ENCODE measurements at places on chromosomes 6 and 20. TPM values are rescaled to one million over a fixed set of nuclear protein-coding genes. Genes with fewer than 3 reads are reported as not detected.

Gene FRMD1
- total RNA-seq, result not detected

Gene NOTCH4
- total RNA-seq, result 13.6 TPM

Gene TNNC2
- total RNA-seq, result 3.7 TPM

GRCh38 chr6:34468378-34468892 lies 2.6 kb downstream of the PACSIN1 start:
- DNase-seq, result no peak

DNA sequence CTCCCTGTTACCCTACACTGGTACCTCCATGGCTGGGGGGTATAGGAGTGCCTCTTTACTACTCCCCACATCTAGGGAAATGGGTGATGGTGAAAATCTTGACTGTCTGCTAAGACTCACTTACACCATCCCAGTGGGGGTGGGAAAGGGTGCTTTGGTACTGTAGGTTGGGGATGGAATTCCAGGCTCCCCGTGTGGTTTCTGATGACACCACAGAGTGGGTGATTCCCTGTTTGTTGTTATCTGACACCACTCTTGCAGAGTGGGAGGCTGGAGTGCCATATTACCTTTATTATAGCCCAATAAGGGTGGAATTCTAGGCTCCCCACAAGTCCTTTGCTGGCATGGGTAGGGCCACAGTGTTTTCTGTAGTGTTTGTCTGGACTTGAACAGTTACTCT lies 264.6 kb upstream of the MAN1A1 start:
- no peak for DNase-seq

- DNase-seq, result no peak
Measured at GRCh38 chr6:137307163-137307854, 88.1 kb upstream of the IFNGR1 start.
